Lung (tissue), 17 donors: ENCODE measurements at places on chromosomes 7 and 10.
A peak's percentile ranks its signal among the peaks of the same experiment; 100 is the strongest.

- no peak for DNase-seq
Observed at GRCh38 chr7:30556840-30557239, 37.8 kb upstream of the GARS1 start.

DNA sequence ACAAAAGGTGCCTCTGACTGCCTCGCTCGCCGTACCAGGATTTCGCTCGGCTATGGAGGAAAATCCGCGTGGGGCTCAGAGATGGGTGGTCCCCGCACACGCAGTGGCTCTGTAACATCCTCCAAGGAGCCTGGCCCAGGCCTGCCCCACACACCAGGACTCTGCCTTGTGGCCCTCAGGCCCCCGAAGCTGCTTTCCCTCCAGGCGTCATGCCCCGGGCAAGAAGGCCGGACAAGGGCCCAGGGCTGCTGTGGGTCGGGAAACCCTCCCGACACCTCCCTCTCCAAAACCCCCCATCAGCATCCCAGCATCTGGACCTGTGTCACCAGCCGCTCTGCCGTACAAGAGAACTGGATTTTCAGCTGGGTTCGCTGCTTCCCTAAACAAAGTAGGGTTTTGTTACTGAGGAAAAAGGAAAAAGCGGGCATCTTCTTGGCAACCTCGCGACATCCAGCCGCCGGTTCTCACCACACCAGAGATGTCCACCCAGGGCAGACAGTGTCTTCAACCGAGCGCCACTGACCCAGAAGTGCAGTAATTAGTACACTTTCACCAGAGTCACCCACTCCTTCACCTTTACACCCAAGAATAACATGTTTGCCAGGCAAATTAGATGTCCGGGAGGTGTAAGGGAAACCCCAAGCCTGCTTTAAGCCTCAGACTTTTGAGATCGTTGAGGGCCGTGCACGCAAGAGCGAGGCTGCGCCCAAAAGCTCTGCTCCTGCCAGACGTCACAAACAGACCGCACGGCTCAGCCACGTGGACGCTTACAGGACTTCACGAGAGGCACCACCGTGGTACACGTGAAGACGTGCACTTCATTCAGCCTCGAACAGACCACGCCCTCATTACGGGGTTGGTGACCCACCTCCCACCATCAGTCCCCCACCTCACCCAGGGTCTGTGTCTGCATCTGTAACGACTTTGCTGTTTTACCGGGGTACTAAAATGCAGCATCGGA, 62.2 kb downstream of the DIP2C start:
- no peak for DNase-seq

- no peak for DNase-seq
Observed at GRCh38 chr7:99108613-99109012, 35.3 kb downstream of the SMURF1 start.

GRCh38 chr10:73827346-73828089, 16.1 kb upstream of the NDST2 start:
- DNase-seq, result no peak

GRCh38 chr7:28018020-28018419, 162.6 kb downstream of the JAZF1 start:
- DNase-seq, result no peak

GRCh38 chr10:73486601-73487000, 9.2 kb downstream of the PPP3CB start:
- DNase-seq, result no peak

DNA sequence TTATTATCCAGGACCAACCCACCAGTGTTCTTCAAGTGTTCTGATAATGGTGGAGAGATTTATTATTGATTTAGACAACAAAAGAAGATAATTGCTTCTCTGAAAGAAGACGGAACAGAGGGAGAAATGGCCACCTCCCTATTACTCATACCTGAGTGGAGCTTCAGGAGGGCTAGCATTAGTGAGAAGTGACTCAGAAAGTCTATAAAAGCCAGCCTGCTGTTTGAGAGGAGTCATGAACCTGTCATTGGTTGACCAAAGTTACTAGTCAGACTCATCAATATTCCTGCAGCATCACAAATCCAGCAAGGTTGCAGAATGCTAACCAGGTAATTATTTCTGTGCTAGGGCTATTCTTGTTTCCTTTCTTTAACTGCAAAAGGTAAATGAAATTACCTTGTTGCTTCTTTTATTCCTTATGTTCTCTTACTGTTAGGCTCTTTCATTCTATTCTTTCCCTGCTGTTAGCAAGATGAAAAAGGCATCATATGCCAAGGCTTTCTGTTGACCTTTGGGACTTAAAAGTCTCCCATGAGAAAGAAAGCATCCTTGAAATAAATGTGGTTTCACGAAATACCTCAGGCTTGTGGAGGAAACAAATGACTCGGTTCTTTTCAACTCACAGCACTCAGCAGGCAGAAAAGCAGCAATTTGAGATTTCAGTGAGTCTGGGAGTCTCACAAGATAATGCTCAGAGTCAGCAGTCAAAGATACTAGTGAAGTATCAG, 256.4 kb upstream of the PHYHIPL start:
- DNase-seq, result no peak

- DNase-seq, result no peak
Observed at GRCh38 chr7:47039089-47039648, 542.7 kb downstream of the TNS3 start.

- no peak for DNase-seq
Observed at GRCh38 chr7:147418966-147419365, 1171.6 kb upstream of the C7orf33 start.

DNA sequence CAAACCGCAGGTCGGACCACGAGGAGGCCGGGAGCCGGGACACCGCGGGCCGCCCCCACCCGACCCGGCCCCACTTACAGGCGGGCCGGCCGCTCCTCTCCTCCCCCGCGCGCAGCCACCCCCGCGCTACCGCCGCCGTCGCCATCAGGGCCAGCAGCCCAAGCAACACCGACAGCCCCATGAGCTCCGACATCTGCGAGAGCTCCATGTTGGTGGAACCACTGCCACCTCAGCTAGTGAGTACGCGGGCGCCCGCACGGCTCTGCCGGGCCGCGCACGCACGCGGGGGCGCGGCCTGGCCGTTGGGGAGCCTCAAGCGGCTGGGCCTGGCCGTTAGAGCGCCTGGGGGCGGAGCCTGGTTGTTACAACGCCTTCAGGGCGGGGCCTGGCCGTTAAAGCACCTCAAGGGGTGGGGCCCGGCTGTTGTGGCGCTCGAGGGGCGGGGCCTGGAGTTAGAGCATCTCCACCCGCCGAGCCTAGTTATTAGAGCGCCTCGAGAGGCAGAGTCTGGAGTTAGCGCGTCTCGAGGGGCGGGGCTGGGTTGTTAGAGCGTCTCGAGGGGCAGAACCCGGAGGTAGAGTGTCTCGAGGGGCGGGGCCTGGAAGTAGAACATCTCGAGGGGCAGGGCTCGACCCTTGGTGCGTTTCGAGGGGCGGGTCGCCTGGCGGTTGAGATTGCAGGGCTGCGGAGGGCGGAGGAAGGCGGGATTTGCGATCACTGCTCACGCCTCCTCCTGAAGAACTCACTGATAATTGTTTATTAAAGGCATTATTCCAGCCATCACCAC, at the start of gene TBL2:
Gene TBL2 (minus strand): TSS at position 238 of the 787 bp plus-strand sequence. CDS start 30 bp downstream, at position 208.
- DNase-seq, result peak; percentile 99

GRCh38 chr10:30172673-30173072, 113.3 kb upstream of the JCAD start:
- no peak for DNase-seq

GRCh38 chr7:117047496-117047895, 94.2 kb downstream of the ST7 start:
- peak; percentile 46 for DNase-seq

- DNase-seq, result peak; percentile 67
Observed at GRCh38 chr10:22252801-22253579, 35.2 kb upstream of the EBLN1 start.

DNA sequence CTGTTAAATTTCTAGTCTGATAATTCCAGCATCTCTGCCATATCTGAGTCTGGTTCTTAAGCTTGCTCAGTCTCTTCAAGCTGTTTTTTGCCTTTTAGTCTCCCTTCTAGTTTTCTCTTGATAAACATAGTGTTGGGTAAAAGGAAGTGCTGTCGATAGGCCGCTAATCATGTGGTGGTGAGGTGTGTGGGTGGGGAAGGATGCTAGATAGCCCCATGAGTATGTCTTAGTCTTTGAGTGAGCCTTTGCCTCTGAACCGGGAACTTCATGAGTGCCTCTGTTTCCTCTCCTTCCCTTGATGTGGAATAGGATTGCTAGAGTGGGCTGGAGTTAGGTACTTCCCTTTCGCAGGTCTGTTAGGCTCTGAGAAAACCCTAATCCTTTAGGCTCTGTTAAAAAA, 441.8 kb downstream of the INHBA start:
- DNase-seq, result no peak

DNA sequence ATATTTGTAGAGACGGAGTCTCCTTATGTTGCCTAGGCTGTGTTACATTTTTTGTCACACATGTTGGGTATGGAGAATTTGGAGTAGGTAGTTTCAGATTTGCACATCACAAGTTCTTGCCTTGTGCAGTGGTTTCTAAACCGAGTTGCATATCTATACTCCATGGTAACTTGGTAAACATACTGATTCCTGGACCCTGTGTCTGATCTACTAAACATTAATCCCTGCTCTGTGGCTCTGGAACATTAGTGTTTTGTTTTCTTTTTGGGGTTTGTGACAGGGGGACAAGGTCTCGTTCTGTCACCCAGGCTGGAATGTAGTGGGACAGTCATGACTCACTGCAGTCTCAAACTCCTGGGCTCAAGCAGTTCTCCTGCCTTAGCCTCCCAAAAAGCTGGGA, 24.7 kb downstream of the AUTS2 start:
- DNase-seq, result no peak

DNA sequence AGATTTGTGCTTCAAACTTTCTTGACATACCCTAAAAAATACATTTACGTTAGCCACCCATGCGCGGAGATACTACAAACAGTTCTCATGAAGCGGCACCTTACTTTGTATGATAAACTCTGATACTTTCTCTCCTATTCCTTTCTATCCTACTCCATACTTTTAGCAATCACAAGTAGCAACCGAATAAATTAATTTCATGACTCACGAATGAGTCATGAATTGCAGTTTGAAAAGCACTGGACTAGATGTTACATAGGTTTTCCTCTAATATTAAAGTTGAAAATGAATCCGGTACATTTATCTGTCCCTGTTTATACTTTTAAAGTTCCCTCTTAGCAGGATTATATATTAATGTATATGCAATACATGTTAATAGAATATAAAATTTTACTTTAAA, 67.6 kb downstream of the CUBN start:
- DNase-seq, result no peak

DNA sequence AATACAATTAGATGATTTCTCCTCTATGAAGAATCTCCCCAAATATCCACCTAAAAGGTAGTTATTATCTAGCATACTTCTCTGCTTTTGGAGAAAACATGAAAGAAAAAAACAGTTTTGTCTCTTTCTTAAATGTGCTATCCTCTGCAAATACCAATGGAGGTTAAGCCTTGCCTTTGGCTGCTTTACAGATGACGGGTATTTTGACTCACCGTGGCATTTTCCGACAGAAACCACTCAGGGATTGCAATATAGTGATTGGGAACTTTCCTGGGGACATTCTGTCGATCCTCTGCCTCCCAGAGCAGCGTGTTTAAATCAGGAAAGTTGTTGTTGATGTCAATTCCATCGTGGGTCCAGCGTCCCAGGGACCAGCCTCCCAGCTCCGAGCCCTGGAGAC, 100.6 kb downstream of the GPR26 start:
- DNase-seq, result no peak

- DNase-seq, result no peak
Observed at GRCh38 chr7:116598861-116599260, 73.1 kb upstream of the MET start.
